ENCODE measurements at places on chromosomes 3 and 15.

DNA sequence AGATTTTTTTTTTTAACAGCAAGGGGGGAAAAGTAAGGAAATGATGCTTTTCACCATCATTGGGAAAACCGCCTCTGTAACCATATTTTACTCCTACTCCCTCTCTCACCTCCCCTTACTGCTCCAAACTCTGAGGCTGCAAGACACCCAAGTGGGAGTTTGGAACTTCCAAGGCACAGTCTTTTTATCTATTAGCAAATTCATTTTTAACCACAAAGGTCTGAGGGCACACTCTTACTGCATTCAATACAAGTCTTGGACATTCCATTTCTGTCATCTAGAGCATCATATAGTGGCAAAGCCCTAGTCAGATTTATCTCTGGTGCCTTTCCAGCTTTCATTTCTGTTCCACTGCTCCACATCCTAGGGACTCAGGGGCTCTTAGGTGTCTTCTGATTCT, 13.2 kb downstream of the FAM162A start:
- no peak for DNase-seq

- DNase-seq: no peak
Observed at GRCh38 chr3:5384557-5385236, 197.2 kb downstream of the EDEM1 start.

DNA sequence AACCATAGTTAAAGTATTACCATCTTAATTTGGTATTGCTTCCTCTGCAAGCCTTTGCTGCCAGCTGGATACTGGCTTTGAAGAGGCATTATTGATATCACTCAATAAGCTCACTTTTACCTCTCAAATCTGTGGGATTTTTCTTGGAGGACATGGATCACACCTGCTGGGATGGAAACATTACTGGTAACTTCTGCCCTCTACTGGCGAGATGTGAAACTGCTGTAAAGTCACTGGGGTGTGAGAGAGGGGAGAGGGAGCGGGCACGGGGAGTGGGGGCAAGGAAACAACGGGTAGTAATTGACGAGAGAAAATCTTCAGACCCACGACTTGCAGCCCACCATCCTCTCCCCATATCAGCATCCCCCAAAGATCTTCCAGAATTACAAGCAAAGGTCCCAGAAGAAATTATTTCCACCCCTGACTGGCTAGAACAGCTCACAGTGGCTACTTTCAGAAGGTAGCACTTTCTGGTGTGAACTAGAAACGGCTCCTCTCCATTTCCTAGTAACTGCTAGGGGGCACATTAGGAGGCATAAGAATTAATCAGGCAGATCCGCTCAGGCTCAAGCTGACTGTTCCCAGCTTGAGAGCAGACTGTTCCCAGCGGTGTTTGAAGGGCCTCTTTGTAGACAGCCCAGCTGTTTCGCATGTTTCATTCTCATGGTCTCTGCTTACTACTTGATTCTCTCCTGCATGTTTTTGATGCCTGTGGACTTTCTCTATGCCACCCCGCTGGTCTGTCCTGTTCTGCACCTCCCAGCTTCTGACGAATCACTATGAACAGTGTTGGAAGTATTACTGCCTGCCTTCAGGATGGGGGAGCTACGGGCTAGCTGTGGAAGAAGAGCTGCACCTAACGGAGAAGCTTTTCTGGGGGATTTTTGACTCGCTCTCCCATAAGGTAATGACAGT, 230.4 kb upstream of the CHRM5 start:
- DNase-seq: no peak

GRCh38 chr3:116300226-116300625, 145.1 kb downstream of the LSAMP start:
- no peak for DNase-seq

DNA sequence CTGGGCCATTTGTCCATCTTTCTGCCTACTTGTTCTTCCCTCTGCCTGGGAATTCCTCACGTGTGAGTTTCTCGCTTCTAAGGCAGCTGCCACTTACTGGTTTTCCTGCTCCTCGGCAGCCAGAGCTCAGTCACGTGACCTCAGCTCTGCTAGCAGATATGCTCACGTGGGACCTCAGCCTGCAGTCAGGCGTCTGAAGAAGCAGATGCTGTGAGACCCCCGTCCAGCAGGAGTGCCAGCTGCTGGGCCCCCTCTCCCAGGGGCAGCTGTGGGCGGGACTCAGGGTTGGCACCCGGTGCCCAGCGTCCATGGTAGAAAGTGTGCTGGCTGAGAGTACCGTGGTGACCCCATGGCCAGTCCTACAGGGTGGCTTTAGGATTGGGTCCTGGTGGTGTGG, 161.3 kb upstream of the TLE3 start:
- DNase-seq: peak; percentile 19

DNA sequence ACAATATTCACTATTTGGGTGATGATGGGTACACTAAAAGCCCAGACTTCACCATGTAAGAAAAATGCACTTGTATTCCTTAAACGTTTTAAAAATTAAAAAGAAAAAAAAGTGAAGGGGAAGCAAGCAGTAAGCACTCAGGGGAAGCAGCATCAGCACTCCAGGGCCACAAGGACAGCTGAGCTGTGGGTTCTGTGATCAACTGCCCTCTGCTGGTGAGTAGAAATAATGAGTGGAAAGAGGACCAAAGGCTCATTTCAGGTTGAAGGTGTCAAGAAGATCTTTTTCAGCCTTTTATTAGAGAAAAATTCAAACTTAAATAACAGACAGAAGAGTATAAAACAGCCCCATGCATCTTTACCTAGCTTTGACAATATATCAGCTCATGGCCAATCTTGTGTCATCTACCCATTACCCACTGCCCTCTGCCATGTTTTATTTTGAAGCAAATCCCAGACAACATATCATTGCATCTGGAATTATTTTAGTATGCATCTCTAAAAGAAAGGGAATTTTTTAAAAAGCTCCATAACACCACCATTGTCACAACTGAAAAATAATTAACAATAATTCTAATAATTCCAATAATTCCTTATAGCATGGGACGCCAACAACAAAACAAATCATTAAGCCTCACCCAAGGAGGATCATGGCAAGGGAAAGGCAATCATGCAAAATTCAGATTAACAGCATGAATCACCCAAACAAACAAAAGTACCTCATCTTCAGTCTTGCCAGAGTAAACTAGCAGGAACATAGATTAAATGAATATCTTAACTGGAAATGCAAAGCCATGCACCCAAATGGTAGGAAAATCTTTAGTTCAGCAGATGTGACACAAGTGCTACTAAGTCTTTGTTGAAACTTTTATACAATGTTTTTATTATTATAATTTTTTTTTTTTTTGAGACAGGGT, 42.5 kb downstream of the TAMM41 start:
- no peak for DNase-seq

All from activated CD8-positive, alpha-beta memory T cell treated with anti-CD3 and anti-CD28 coated beads for 1 hour (primary cell).